NCI-H1092 (cell line): ENCODE measurements at places on chromosomes 7 and 10.

DNA sequence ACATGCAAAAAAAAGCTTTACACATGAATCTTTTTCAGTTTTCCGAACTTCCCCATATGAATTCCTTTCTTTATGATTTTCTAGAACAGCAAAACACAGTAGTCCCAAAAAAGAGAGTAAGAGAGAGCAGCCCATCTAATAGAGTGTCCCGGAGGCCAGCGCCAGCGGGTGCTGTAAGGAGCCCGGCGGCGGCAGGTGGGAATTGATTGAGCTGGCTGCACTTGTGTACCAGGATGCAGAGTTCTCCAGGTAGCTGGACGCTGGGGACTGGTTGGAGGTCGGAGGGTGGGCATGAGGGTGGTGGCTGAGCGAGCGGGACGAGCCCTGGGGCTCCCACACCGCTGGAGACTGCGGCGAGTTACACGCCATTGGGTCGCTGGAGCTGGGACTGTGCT, 4.0 kb downstream of the DLX5 start:
- DNase-seq, result no peak

GRCh38 chr7:37052705-37053104, 328.4 kb upstream of the AOAH start:
- DNase-seq, result no peak

GRCh38 chr7:16719699-16720098, 33.9 kb upstream of the TSPAN13 start:
- no peak for DNase-seq

GRCh38 chr10:100569687-100570481, 34.1 kb downstream of the HIF1AN start:
- no peak for DNase-seq

DNA sequence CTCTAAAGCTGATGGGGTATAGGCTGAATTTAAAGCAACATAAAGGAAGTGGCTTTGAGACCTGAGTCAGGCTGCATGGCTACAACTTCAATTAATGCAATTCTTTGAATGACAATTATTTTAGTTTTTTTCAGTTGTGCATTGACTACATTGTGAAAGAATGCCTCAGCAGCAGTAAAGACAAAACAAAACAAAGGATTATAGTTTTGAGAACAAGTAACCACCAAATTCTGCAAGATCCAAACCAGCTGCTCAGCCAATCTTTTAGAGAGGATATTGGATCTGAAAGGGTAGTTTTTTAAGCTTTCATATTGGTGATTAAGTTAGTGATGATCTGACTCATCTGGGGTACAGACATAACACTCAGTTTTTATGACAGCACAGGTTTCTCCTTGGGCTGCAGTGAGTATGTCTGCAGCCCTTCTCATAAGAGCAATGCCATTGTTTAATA, 40.6 kb upstream of the ABCA13 start:
- DNase-seq, result no peak

DNA sequence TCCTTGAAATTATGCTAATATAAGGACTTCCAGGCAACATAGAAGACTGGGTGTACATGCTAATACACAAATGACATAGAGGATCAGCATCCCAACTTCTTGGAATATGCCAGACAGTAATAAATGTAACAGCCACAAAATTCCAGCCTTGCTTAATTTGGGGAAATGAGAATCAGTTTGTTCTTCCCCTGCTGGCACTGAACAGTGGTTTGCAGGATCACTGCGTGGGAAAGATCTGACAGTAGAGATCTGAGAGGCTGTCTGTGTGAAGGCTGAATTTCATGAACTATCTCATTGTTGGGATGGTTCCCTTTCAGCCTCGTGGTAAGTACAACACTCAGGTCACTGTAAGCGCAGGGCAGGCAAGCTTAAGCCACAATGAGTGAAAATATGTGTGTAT, 1078.0 kb downstream of the LRMDA start:
- no peak for DNase-seq

GRCh38 chr10:123778719-123779517, 112.7 kb downstream of the CPXM2 start:
- no peak for DNase-seq

DNA sequence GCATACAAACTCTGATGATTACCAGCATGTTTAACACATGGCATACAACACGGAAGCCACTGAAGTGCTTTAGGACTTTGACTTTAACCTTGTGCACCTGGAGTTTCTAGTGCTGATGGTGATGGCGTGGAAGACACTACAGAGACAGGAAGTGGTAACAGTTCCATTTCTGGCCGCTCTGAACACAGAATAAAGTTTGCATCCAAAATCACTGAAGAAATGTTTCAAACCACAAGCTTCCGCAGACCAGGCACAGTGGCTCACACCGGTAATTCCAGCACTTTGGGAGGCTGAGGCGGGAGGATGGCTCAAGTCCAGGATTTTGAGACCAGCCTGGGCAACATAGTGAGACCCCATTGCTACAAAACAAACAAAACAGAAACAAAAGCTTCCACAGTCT, 40.3 kb upstream of the TNPO3 start:
- DNase-seq, result no peak

GRCh38 chr10:10846504-10846900, 171.2 kb upstream of the CELF2 start:
- DNase-seq, result no peak

- no peak for DNase-seq
These were observed 4.1 kb upstream of the RNF148 start for GRCh38 chr7:122706836-122707235.

GRCh38 chr10:75403144-75403938, 1.8 kb upstream of the ZNF503 start:
- DNase-seq, result no peak

DNA sequence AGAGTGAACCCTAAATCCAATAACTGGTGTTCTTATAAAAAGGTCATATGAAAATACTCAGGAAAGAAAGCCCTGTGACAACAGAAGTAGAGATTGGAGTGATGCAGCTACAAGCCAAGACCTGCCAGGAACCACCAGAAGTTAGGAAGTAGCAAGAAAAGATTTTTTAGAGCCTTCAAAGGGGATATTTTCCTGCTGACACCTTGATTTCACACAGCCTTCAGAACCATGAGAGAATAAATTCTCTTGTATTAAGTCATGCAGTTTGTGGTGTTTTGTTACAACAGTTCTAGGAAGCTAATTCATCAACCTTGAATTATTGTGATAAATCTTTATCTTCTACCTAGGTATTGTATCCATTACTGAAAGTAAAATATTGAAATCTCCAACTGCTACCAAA, 81.0 kb downstream of the HYCC1 start:
- no peak for DNase-seq

DNA sequence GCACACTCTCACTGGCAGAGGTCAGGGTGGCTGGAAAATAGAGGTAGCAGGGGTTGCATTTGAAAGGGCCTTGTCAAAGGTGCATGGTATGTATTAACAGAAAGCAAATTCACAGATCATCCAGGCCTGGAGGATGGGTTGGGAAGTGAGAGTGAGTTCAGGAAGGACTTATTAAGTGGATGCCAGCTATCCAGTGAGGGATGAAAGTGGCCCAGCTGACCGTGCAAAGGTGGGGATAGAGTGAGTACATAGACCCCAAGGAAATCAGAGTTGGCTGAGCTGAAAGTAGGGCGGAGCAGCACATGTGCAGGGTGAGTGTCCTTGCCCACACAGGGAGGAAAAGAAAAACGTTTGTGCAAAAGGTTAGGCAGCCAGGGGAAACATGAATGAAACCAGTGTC, 58.1 kb downstream of the HECW1 start:
- DNase-seq, result no peak

- DNase-seq, result no peak
These were observed 218.8 kb upstream of the CELF2 start for GRCh38 chr10:10798864-10799192.

GRCh38 chr10:17220652-17221100, 7.4 kb upstream of the VIM start:
- no peak for DNase-seq

DNA sequence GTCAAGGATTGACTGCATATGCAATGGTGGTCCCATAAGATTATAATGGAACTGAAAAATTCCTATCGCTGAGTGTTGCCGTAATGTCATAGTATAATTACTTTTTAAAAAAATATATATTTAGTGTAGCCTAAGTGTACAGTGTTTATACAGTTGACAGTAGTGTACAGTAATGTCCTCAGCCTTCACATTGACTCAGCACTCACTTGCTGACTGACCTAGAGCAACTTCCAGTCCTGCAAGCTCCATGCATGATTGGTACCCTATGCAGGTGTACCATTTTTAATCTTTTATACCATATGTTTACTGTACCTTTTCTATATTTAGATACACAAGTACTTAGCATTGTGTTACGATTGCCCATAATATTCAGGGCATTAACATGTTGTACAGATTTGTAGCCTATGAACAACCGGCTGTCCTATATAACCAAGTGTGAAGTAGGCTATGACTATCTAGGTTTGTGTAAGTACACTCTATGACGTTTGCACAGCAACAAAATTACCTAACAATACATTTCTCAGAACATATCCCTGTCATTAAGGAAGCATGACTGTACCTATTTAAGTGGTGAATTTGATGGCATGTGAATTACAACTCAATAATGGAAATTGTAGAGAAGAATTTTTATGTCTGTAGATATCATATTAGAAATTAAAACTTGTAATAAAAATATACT, 40.9 kb downstream of the CCNY start:
- DNase-seq, result no peak

- no peak for DNase-seq
These were observed 28.0 kb downstream of the MYOF start for GRCh38 chr10:93454146-93454545.

GRCh38 chr7:28623863-28624262, 211.5 kb downstream of the CREB5 start:
- DNase-seq, result no peak

DNA sequence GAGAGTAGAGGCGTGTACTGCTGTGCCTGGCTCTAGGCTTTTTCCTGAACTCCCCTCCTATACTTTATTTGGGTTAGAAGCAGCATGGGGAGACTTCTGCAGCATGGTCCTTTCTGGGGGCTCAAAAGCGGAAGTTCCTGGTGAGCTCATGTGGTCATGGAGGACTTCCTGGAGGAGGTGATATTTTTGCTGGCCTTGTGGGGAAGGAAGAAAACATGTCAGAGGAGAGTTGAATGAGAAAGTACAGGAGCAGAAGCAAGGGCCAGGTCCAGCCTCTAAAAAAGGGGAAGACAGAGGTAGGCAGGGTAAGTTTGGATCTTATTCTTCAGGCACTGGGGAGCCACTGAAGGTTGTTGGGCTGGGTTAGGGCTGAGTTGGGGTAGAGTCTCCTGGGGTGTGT, 45.5 kb downstream of the CASTOR2 start:
- DNase-seq, result no peak

GRCh38 chr10:78963074-78964034, 105.4 kb upstream of the ZMIZ1 start:
- no peak for DNase-seq

- no peak for DNase-seq
These were observed 1.8 kb downstream of the CYP3A43 start for GRCh38 chr7:99829524-99830160.

DNA sequence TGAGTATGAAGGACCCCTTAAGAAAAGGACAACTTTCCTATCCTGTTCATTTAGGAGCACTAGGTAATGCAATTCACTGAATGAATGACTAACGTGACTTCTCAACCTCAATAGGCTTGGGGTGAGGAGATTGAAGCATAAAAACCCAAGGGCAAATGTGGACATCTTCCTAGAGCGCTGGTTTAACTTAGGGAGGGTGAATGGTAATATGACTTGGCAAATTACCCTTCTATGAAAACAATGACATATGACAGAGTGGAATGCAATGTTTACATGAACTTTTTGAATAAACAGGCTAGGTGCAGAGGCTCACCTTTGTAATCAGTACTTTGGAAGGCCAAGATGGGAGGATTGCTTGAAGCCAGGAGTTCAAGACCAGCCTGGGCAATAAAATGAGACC, 83.9 kb upstream of the ANK3 start:
- DNase-seq, result no peak

DNA sequence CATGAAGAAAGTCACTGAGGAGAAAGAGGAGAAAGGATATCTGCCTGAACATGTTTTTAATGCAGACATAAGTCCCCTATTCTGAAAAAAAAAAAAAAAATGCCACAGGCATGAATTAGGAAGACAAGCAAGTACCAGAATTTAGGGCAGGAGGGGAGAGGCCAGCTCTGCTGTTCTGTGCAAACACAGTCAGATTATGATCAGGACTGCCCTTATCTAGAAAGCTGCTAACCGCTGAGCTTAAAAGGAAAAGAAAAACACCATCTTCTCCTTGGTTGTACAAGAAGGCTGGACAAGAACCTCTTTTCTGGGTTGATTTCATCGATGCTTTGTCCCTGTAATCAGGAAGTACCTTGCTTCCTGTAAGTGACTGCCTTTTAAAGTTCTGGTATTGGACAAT, 15.3 kb upstream of the PWWP2B start:
- DNase-seq, result no peak

DNA sequence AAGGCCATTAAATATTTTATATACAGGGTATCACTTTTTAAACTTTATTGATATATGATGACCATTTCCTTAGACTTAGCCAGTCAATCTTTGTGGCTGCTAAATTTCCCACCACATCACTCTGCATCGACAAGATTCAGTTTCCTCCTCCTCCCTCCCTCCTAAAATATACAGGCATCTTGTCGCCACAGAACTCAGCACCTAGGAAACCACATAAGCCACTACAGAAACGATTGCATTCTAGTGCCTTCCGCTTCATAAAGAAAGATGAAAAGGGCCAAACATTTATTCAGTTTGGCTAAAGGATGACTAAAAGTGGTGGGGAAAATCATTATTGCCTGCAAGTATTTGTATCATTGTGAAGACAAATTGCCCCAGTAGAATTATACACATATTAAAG, 30.7 kb downstream of the ERCC6 start:
- no peak for DNase-seq

- DNase-seq, result no peak
These were observed 52.5 kb downstream of the WNT2 start for GRCh38 chr7:117270371-117270770.

DNA sequence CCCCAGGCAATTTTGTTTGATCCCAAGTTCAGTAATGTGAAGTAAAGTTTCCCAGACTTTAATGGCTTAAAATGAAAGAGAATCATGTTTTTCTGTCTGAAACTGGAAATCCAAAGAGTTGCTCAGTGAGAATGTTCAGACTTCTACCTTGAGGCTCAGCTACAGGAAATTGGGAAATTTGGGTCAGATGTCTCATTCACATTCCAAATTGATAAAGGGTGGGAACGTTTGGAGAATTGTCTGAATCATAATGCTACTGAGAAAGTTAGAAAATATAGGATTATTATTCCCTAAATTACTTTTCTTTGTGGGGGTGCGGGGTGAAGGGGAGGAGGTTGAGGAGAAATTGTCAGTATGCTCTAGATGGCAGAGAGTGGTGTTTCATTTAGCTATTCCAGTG, 773.9 kb downstream of the LRMDA start:
- DNase-seq, result no peak

DNA sequence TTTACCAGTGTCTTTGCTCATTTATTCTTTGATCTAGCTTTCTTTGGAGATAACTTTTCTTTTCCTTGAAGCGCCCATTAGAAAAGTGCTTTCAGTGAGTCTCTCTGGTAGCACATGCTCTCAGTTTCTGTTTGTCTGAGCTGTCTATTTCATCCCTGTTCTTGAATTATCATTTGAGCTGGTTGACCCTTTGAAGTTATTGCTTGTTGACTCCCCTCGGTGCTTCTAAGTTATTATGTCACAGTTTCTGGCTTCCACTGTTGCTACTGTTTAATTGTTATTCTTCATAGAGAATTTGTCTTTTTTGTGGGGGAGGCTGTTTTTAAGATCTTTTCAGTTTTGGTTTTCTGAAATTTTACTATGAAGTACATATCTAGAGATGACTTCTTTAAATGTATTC, 11.4 kb upstream of the PRF1 start:
- DNase-seq, result no peak

GRCh38 chr10:29302499-29302898, 13.6 kb downstream of the LYZL1 start:
- no peak for DNase-seq

- DNase-seq, result no peak
These were observed 36.8 kb upstream of the DPYSL4 start for GRCh38 chr10:132149917-132150316.
